Activated CD4-positive, alpha-beta T cell treated with anti-CD3 and anti-CD28 coated beads, Interleukin-2, amount 50 U/mL, for 1 hour (primary cell): ENCODE measurements at places on chromosomes 13 and 19.

- DNase-seq = no peak
Measured at GRCh38 chr19:42287017-42287826, 14.7 kb upstream of the PRR19 start.

DNA sequence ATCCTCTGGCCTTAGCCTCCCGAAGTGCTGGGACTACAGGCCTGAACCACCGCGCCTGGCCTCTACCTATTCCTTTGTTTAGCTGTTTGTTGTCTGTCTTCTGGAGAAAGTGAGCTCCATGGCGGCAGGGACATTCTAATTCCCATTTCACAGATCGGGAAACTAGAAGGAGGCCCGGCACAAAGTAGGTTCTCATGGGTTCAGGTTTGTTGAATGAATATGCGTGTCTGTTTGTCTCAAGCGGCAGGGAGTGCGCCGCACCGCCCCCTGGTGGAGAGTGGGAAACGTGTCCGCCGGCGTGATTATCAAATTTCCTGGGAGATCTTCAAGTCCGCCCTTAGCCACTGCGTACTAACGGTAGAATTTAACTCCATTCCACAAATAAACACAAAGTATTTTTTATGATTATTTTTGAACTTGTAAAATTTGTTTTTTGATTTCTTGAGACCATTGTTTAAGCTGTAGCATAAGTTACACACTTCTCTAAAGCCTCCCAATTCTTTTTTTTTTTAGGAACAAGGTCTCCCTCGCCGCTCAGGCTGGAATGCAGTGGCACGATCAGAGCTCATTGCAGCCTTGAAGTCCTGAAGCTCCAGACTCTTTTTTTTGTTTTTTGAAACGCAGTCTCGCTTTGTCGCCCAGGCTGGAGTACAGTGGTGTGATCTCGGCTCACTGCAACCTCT is 8.9 kb upstream of the CCDC9 start:
- DNase-seq = peak; percentile 77

DNA sequence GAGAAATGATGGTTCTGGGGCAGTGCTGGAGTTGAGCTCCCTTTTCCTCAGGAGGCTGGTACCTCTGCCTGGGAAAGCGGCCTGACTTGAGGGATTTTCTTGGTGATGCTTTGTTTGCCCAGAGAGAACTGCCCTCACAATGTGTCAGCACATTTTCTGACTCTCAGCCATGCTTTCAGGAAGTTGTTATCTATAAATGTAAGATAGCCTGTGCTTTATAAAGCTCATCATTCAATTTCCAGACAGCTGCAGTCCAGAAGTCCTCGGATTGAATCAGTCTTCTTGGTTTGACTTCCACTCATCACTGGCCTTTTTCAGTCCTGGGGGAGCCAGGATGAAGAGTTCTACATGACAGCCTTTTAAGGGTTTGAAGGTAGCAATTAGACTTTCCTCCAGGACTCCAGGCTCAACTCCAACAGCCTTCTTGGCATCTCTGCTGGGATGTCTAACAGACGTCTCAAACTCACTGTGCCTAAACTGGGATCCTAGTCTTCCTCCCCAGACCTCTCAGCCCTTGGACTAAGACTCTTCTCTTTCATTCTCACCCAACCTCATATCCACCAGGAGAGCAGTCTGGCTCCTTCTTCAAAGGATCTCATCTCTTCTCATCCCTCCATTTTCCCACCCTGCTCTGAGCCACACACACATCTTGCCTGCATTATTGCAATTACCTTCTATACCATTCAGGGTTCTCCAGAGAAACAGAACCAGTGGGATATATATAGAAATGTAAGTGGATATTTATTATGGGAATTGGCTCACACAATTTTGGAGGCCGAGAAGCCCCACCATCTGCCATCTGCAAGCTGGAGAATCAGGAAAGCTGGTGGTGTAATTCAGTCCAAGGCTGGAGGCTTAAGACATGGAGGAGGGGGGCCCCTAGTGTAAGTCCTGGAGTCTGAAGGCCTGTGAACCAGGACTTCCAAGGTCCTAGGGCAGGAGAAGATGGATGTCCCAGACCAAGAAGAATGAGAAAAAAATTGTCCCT is 13.1 kb downstream of the ERICH6B start:
- no peak for DNase-seq

- DNase-seq = no peak
Measured at GRCh38 chr19:8355631-8356402, 8.1 kb upstream of the ANGPTL4 start.

GRCh38 chr19:38228005-38228377 is 4.0 kb upstream of the DPF1 start:
- no peak for DNase-seq

DNA sequence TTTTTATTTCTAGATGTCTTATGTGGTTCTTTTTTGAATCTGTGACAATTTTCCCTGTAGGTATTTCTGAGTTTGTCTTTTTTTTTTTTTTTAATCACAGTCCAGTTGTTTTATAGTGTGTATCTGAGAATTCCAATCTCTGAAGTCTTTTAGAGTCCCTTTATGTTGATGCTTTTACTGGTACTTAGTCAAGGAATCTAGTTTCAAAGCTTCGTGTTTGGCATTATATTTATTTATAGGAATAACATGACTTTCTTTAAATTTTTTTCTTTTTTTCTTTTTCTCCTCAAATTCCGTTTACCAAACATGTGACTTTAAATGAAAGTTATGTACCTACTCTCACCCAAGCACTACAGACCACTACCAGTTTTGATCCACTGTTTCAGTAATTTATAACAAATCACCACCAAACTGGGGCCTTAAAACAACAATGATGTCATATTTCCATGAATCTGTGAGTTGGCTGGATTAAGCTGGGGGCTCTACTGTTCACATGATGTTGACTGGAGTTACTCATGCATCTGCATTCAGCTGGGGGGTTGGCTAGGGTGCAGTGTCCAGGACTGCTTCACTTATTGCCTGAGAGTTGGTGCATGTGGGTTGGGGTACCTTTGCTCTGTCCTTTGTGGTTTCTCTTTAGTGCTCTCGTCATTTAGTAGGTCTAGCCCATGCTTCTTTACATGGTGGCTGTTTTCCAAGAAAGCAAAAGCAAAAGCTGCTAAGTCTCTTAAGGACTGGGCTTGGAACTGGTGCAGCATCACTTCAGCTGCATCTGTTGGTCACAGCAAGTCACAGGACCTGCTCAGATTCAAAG is 22.3 kb downstream of the KCTD4 start:
- DNase-seq = no peak

GRCh38 chr13:39862900-39863299 is 207.4 kb downstream of the COG6 start:
- DNase-seq = no peak

DNA sequence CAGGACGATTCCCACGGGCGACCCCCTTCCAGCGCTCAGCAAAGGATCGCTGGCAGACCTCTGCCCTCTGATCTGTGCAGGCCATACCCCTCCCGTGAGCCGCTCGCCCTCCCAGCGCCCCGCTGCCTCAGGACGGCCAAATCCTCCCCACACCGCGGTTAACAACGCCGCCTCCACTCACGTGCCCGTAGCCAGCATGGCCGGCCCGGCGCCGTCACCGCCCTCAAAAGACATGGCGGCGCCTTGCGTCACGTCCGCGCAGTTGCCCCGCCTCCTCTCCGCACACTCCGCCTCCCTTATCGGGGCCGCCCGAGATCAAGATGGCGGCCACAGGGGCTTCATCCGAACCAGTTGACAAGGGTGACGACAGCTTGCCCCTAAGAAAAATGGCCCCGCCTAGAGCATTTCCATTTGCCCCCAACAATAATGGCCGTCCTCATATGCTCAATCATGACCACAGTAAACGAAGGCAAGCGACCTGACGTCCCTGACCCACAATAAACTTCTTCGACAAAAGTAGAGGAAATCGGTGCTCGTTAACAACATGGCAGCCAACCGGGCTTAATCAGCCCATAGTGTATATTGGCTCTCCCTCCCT is 634 bp downstream of the AKT1S1 start:
- DNase-seq = peak; percentile 97

- no peak for DNase-seq
Measured at GRCh38 chr19:46607448-46607841, 6.3 kb downstream of the CALM3 start.

DNA sequence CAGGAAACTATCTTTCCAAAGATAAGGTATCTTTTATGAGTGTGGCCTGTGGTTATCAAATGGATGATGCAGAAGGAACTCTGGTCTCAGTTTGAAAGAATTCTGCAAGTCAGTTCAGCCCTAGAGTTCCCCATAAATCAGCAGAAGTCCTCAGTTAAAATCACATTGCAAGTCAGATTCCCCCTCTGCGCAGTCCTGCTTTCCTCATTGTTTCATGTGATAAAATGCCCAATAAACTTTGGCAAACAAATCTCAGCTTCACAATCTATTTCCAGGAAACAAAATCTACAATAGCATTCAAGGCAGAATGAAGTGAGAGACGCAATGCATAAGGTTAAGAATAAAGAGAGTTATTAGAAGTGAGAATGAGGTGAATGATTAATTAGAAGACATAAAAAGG is 216.3 kb upstream of the KLHL1 start:
- no peak for DNase-seq

DNA sequence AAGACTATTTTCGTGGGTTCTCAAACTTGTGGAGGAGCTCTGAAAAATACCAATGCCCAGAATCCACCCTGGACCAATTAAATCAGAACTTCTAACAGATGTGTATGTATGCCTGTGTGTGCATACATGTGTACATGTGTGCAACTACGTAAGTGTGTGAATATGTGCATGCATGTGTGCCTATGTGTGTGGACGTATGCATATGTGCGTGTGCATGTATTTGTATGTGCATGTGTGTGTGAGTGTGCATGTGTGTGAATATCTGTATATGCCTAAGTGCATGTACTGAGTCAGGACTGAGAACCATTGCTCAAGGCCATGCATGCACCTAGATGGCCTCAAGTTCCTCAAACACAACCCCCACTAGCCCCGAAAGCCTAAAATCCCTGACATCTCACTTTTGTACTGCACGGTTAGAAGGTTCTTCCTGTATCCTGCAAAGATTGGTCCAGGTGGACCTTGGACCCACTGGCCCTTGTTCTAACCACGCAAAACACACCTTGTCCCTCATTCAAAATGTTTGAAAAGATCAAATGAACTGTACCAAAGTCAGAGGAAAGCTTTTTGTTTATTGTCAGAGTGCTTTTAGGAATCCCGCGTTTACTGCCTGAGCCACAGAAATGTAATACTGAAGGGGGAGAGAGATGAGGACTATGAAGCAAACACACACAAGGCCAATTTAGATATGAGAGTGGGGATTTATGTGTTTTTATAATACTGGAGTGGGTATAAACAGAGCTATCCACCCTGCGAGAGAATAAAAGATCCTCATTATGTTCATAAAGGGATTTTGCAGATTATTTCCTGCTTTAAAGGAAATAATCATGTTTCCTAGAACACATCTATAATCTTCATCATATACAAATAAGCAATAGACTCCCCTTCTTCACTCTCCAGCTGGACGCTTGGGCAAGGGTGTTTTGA is 39.1 kb downstream of the LATS2 start:
- no peak for DNase-seq

DNA sequence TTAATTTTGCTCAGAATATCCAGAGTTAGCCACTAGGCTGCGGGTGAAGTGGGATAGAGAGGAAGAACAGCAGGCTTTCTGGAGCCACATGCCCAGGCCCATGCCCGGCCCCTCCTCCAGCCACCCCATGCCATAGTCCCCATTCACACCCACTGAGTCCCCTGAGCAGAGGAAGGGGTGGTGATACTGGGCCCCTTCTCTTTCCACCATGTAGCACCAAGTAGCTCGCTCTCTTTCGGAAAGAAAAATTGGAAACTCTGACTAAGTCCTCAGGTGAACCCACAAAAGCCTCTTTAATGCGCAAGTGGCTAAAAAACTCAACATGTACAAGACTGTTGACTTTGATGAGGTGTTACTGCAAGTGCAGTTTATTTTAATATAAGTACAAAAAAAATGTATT is 76.7 kb upstream of the GPR183 start:
- DNase-seq = no peak

DNA sequence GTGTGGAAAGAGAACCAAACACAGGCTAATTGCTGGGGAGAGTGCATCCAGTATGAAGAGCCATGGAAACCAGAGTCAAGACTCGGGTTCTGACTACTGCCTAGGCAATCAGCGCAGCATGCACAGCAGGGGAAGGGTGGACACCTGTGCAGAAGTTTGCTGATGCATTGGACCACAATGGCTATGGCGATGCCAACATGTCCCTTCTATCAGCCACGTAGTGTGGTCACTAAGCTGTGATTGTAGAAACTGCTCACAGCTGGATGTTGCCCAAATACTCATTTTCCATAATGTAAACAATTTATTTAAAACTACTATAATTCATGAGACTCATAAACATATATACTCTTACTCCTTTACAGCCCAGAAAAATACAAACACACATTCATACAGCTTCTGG is 1718.2 kb downstream of the EFNB2 start:
- no peak for DNase-seq

DNA sequence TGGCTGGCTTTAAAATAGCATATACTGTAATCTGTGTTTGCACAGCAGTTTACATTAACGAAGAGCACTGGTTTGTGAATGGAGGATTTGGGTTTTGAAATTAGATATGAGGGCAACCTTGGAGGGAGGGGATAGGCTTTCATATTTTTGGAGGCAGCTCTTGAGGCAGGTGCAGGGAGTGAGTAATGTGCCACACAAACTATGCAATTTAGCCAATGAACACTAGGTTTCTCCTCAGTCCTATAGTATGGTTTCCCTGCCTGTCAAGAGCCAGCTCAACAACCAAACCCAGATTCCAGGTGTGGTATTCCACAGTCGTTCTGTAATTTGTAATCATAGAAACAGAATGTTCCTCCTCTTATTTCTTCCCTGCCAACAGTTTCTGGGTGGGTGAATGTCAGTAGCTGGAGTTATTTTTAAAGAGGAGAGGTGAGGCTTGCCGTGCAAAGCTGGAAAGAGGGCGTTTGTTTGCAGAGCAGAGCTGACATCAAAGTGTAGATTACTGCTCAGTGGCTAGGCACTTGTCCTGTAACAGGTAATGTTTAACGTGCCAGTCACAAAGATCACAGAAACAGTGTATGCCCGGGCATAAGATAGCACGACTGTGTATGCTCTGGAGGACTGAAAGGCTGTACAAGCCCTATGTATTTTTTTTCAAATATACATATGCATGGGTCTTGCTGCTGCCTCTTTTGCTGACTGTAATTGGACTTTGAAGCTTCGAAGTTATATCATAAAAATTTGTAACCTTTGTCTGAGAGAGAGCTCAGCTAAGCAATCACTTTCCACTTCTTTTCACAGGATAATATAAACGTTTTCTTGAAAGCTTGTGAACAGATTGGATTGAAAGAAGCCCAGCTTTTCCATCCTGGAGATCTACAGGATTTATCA is 124.2 kb downstream of the LMO7 start:
- peak; percentile 2 for DNase-seq

- DNase-seq = no peak
Measured at GRCh38 chr13:100440751-100441425, 147.7 kb downstream of the GGACT start.

GRCh38 chr13:80250213-80250810 is 90.6 kb downstream of the SPRY2 start:
- DNase-seq = no peak

DNA sequence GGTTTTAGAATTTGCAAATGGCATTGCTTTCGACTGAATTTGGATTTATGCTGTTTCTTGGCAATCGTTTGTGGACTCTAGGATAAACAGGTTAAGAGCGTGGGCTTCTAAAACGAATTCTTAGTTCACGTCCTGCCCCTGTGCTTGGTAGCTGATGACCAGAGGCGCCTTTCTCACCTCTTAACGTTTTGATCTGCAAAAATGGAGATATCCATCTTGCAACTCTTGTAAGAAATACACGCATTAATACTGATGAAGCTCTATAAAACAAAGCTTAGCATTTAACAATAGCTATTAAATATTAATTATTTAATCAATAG is 580 bp upstream of the KATNAL1 start:
- DNase-seq = no peak
